Right ventricle myocardium superior (tissue), 1 donor: ENCODE measurements at places on chromosomes 13 and 19.
A peak's percentile ranks its signal among the peaks of the same experiment; 100 is the strongest.

DNA sequence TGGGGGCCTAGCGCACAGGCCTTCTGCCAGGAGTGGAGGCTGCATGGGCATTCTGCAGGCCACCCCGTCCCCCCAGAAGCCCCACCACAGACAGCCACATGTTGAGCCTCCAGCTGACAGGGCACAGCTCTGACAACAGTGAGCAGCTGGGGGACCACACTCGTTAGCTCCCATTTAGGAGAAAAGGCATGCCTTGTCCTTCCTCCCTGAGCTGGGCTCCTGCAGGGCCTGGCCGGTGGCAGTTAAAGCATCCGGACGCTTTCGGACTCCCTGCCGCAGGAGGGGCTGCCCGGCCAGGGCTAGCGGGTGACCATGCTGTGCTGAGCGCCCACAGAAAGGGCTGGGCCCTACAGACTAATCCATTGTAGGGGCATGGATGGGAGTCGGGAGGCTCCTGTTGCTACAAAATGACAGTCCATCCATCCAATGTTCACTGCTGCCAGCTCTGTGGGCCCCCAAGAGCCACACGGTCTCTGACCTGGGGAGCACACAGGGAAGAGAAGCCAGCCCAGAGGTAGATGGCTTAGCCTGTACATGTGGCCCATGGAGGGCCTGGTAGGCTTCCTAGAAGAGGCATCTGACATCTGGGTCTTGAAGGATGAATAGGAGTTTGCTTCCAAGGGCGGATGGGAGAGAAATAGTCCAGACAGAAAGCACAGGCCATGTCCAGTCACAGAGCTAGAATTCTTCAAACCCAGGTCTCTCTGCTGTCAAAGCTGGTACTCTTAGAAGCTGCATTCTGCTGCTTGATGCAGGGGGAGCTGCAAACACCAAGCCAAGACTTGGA lies 116.5 kb upstream of the VSTM2B start:
- no peak for DNase-seq

GRCh38 chr13:65606622-65607021 lies 1623.5 kb downstream of the PCDH9 start:
- no peak for DNase-seq

DNA sequence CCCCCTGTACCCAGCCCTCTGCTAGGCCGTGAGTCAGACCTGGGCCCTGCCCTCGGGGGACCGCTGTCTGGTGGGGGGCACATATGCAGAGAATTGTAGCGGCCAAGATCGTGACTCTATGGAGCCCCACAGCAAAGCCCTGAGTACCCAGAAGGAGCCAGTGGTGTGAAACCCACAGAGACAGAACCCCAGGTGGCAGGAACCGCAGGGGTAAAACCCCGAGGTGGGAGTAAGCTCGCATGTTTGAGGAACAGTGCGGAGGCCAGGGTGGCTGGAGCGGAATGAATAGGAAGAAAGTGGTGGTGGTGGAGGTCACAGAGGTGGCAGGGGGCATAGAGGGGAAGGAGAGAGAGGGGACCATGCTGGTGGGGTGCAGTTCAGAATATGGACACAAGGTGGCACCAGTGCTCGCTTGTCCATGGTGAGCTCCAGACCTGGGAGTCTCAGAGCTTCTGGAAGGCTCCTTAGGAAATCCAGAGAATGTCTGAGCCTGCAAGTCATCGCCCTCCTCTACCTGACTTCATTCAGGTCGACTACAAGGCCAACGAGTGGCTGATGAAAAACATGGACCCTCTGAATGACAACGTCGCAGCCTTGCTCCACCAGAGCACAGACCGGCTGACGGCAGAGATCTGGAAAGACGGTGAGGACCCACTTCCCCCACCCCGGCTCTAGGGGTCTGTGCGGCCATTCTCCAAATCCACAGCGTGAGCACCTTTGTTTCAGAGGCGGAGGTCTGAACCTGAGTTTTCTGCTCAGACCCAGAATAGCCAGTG lies 48.9 kb downstream of the MYH14 start:
- DNase-seq = no peak

GRCh38 chr13:111411151-111411858 lies 90.9 kb downstream of the TEX29 start:
- DNase-seq = no peak

GRCh38 chr19:11248852-11249251 lies 9.4 kb downstream of the ANGPTL8 start:
- no peak for DNase-seq

DNA sequence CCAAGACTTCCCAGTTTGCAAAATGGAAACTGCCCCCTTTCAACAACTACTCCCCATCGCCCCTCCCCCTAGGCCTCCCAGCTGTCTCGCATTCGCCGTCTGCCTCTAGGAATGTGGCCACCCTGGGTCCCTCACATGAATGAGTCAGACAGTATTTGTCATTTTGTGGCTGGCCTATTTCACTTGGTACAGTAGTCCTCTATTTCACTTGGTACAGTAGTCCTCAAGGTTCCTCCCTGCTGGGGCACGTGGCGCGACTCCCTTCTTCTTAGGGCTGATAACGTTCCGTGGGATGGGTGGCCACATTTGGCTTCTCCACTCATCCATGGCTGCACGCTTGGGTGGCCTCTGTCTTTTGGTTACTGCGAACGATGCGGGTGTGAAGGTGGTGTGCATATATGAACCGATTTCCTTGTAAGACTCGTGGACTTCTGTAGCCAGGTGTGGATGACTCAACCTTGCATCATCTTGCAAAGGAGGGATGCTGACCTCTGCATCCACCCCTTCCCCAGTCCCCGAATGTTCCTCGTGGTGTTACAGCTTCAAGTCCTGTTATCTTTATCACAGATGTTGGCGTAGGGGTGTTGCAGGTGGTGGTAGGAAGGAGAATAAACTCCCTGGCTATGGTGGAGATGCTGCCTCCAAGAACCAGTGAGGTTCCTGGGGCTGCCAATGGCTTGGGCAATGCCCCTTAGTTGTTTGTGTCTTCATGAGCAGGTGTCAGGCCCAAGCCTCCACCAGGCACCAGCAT lies 112.1 kb upstream of the SOX1 start:
- DNase-seq = no peak

GRCh38 chr13:89951341-89951740 lies 1396.1 kb upstream of the MIR17HG start:
- no peak for DNase-seq

DNA sequence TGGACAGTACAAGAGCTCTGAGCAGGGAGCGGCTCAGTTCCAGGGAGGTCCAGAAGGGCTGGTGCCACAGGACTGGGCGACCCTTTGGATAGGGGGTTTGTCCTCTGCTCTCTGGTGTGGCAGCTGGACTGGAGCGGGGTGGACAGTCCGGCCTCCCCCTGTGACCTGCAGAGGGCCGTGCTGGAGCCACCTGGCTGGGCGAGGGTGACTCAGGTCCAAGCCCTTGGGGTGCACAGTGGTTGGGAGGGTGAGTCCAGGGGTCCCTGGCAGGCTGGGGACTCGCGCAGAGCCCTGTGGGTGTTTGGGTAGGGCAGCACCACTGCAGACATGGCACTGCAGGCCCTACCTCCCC lies 7.2 kb downstream of the SSBP4 start:
- no peak for DNase-seq

- DNase-seq = no peak
These were observed 33.5 kb upstream of the PABPC3 start for GRCh38 chr13:25062479-25062878.

DNA sequence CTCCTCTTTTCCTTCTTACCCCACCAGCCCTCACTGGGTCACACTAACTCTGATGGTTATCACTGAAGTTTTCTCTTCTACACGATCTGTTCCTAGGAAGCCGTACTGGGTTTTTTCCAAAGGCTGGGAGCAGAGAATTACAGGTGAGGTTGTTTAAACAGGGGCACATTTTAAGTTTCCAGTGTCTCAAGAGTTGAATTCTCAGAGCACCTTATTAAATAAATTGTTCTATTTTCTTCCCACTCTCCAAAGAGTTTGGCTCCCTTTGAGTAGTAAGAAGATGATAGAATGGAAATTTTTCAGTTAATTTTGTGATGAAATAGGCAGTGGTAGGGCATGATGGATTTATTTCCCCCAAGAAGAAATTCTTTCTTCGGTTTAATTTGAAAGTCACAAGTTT lies at the start of gene OR7D4:
TSS of gene OR7D4 (minus strand) at position 101 of the 400 bp plus-strand sequence. CDS start 4,752 bp downstream, outside the sequence.
- DNase-seq = no peak

DNA sequence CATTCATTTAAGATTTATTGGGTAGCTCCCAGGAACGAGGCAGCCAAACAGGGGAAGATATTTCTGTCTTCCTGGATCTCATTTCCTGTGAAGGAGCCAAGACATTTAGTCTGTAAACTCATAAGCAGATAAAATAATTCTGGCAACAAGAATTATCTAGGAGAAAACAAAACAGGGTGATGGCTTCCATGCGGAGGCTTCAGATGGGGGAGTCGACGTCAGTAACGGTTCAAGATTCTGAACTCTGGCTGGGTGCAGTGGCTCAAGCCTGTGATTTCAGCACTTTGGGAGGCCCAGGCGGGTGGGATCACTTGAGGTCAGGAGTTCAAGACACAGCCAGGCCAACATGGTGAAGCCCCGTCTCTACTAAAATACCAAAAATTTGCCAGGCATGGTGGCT lies 1.3 kb downstream of the GNA15 start:
- DNase-seq = no peak

- peak; percentile 45 for DNase-seq
These were observed 241.4 kb downstream of the ENOX1 start for GRCh38 chr13:43545317-43545874.

GRCh38 chr13:27339299-27339698 lies 68.7 kb downstream of the RASL11A start:
- no peak for DNase-seq

GRCh38 chr13:31639443-31640163 lies 99.7 kb upstream of the RXFP2 start:
- DNase-seq = no peak

- no peak for DNase-seq
These were observed 212.5 kb downstream of the PCCA start for GRCh38 chr13:100301418-100301817.

GRCh38 chr19:28880735-28881401 lies 332.1 kb downstream of the UQCRFS1 start:
- no peak for DNase-seq

DNA sequence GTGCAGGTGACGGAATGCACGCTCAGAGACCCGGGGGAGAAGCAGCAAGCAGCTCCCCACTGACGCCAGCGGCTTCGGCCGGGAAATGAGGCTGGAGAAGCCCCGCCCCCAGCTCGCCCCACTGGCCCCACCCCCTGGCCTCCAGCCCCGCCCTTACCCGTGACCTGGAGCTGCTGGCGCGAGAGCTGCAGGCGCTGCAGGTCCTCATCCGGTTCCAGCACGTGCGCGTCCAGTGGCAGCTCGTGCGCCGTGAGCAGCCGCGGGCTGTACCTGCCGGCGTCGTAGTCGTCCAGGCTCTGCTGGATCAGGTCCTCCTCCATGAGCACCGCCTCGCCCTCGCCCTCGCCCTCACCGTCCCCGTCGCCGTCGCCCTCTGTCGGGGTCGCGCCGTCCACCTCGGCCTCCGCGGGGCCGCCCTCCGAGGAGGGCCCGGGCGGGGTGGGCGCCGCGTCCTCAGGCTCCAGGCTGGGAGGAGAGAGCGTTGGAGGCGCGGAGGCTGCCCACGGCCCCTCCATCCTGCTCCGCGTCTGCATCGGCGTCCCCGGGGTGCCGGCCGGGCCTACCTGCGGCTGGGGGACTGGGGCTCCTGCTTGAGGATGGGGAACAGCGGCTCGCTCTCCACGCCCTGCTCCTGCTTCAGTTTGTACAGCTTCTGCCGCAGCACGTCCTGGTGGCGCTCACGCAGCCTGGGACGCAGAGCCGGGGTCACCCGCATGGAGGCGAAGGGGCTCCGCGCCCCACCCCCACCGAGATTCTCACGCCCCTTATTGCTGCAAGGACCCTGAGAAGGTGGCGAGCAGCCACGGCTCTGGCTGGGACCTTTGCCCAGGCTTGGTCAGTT lies 6.4 kb upstream of the TBXA2R start:
- DNase-seq = no peak

GRCh38 chr13:90868321-90868920 lies 479.1 kb upstream of the MIR17HG start:
- DNase-seq = no peak

DNA sequence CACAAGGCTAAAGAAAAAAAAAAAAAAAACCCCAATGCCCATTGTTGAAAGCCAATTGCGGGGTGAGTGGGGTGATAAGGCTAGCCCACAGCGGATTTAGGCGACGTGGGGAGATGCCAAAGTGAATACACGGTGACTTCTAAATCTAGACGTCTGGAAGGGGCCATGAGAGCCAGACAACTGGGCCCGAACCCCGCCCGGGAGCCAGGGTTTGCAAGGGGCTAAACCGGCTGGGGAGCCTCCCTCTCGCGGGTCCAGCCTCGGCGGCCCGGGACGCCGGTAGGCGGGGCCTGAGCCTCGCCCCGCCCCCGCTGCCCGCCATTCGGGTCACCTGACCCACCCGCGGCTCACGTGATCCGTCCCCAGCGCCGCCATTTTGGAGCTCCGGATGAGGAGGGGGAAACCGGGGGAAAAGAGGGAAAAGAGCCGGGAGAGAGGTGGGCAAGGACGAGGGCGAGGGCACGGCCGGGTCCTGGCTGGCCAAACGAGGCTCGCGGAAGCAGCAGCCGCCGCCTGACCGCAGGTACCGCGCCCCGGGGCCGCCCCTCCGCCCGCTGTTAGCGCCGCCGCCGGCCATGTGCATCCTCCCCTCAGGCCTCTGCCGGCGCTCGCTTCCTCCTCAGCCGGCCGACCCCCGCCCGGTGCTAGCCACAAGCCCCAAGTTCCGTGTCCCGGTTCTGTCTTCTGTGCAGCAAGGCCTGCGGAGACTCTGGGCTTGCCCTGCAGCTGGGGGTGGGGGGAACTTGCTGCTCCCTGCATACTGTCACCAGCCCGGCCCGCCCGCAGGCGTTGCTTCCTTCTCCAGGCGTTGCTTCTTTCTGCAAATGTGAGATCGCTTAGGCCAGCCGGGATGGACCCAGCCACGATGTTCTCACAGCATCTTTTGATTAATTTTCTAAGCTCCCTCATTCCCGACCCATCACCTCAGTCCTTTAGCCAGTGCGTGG lies at the start of gene ZNF507:
TSS of gene ZNF507 (plus strand) at position 350 of the 947 bp plus-strand sequence. CDS start 7,221 bp downstream, outside the sequence.
- DNase-seq = peak; percentile 91

GRCh38 chr19:55603581-55604292 lies 1.7 kb upstream of the ZNF865 start:
- DNase-seq = peak; percentile 29

GRCh38 chr19:31185261-31185660 lies 164.0 kb downstream of the TSHZ3 start:
- no peak for DNase-seq

- no peak for DNase-seq
These were observed 17.9 kb upstream of the NEK3 start for GRCh38 chr13:52177276-52177675.

GRCh38 chr19:42042455-42043170 lies 27.4 kb downstream of the GRIK5 start:
- no peak for DNase-seq

DNA sequence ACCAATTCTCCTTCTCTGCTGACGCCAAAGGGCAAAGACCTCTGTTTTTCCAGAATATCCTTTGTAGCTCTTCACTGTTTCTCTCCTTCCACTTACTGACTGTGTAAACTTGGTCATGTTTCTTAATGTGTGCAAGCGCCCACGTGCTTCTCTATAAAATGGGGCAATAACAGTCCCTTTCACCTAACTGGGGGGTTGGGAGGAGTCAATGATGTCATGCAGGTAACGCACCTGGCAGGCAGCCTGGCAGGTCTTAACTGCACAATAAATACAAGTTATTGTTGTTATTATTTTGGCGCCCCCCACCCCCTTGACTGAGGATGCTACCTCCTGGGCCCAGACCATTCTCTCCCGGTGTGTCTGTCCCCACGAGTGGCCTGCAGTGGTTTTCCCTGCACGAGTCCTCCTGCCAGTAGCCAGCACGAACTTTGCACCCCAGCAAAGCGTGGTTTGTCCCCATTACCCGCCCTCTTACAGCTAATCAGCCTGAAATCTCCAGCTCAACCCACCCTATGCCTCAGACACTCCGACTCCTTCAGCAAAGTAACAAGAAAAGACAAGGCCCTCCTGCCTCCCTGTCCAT lies 5.3 kb downstream of the SBSN start:
- no peak for DNase-seq
